ENCODE measurements at places on chromosomes 1 and 21.

- peak; percentile 22 for DNase-seq
These were observed 184.8 kb downstream of the BRINP2 start for GRCh38 chr1:177355575-177355974.

GRCh38 chr1:153794624-153795329, 19.6 kb downstream of the SLC27A3 start:
- no peak for DNase-seq

GRCh38 chr1:243848165-243848857, 1.7 kb downstream of the AKT3 start:
- DNase-seq = no peak

GRCh38 chr1:67134695-67135094, at the start of gene C1orf141:
Gene C1orf141 (minus strand): TSS chr1:67134970. CDS start chr1:67127240, 7,730 bp downstream.
- no peak for DNase-seq

GRCh38 chr1:32275424-32275823, 16.5 kb upstream of the HDAC1 start:
- no peak for DNase-seq

DNA sequence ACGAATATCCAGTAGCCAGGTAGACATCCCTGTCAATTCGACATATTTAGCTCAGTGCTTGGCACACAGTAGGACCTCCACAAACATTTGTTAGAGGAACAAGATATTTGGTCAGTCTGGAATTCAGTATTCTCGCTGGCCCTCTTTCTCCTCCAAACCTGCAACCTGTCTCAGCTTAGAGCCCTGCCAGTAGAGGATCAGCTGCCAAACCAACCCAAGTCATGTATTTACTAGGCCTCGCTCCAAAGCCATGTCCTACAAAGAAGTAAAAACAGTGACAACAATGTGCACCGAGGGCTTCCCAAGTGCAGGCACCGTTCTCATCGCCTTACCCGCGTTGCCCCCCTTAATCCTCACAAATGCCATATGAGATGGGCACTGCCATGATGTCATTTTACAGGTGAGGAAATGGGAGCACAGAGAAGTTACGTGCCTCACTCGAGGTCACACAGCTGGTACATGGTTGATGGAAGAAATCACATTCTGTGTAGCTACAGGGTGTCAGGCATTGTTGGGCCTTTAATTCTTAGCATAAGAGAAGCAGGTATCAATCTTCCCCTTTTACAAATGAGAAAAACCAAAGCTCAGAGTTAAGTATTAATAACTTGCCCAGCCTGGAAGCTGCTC, 26.0 kb upstream of the CDCA8 start:
- no peak for DNase-seq

DNA sequence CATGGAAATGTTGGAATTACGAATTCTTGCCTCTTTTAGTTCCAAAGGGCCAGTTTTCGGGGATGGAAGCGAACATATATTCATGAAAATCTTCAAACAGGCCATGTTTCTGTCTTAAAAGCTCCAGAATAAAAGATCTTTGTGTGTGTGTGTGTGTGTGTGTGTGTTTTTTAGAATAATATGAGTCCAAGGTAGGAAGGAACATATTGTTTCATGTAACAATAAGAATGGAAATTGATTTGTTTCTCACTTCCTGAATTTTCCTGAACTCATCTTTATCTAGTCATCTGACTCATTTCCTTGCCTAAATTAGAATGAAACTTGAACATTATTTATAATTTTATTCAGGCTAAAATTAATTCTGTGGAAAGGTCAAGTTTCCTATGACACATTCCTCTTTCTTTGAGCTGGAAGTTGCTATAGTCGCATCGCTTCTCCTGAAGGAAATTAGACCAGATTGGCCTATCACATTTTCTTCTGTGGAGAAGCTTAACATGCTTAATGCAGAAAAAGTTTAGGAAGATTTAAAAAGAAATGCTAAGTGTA, 805.1 kb upstream of the ADAMTS5 start:
- DNase-seq = no peak

DNA sequence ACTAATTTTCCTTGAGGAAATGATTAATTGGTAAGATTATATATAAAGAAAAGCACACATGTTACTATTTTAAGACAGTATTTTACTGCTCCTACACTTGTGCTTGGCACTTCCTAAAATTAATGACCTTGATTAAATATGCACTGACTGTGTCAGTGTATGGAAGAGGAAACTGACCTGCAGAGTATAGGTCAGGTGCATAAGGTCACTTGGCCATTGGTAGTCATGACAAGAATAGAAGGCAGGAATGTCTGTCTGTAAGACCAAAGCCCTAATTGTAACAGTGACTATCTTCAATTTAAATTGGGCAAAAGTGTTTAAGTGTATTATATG, 128.0 kb upstream of the KCNK2 start:
- DNase-seq = no peak

DNA sequence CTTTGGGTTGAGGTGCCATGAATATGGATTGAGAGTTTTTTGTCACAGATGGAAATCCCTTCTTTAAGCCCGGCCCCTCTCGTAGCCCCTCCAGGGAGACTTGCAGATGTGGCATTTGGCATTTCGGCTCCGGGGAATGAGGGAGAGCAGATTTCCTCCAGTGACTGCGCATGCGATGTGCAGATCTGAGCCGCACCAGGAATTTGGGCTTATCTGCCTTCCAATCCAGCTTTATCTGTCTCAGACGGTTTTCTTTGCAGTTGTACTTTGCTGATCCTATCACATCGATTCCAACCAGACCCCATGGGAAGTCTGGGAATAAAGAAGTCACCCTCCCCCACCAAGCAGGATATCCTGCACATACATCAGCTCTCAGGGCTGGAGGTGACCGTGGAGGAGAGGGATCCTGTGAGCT, 11.7 kb downstream of the KIF26B start:
- no peak for DNase-seq

- DNase-seq = peak; percentile 14
These were observed 29.6 kb upstream of the AGL start for GRCh38 chr1:99820546-99820945.

DNA sequence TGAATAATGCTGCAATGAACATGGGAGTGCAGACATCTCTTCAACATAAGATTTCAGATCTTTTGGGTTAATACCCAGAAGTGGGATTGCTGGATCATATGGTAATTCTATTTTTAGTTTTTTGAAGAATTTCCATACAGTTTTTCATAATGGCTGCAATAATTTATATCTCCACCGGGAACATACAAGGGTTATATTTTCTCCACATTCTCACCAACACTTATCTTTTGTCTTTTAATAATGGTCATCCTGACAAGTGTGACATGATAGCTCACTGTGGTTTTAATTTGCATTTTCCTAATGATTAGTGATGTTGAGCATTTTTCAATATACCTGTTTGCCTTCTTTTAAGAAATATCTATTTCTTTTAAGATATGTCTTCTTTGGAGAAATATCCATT, 44.5 kb upstream of the WARS2 start:
- no peak for DNase-seq

DNA sequence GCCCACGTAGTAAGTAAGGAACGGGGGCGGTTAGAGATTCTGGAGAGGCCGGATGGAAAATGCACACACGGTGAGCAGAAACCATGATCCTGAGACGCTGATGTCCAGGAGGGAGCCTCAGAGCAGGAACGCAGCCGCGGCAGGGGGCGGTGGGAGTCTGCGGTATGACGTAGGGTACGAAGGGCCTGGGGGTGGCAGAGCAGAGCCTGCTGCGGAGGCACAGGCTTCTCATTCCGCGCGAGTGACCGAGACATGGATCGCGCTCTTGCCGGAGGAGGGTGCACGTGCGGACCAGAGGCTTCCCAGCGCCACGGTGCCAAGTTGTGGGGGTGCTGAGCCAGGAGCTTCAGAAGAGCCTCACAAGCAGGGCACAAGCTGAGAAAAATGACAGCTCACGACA, 176.2 kb downstream of the KIF26B start:
- no peak for DNase-seq
